Cardiac septum (tissue), 1 donor: ENCODE measurements at places on chromosomes 4 and X. TPM values are rescaled to one million over a fixed set of nuclear protein-coding genes. Genes with fewer than 3 reads are reported as not detected.

DNA sequence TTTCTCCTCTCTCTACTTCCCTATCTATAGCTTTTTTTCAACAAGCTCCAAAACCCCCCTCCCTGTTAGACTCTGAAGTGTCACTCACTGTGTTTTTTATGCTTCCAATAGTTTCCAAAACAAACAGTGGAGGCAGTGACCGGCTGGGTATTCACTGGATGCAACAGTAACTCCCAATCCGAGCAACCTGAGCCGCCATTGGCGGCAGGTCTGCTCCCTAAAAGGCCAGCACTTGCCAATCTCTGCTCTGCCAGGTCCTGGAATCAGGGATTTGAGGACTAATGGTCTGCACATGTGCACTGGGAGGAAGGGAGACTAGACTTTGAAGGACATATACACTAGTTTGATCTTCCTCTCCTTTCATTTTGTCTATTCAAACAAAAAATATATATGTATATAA lies 7.1 kb downstream of the TBX22 start:
- no peak for DNase-seq

DNA sequence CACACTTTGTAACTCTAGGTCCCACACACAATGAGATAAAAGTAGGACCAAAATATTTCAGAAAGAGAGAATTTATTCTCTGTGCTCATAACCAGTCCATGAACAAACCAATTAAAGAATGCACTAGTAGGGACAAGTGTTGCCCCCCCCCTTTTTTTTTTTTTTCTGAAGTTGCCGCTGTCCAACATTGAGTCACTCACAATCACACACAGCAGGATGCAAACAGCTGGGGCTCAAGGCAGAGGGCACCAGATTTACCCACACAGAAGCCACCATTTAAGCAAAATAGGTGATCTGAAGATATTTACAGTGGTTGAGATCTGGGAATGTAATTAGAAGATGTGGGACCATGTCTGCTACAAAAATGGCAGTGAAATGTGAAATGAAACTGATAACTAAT lies 850.9 kb upstream of the SLIT2 start:
- no peak for DNase-seq

DNA sequence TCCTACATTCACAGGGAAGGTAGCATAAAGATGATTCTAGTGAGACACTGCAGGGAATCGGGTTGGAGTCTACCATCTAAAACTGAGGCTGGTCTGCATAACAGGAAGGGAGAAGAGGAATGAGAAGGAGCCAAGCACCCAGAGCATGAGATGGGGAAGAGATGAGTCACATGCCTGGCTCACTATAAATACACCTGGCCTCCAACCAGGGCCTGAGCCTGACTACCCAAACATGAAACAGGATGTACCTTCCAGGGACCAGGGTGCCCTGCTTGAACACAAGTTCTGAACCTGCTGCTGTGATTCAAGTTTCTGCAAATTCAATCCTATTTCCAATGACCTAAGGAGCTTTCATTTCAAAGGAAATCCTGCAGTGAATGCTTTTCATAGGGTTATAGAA lies 24.9 kb downstream of the CD99L2 start:
- DNase-seq: no peak

The PDHA2 gene
- not detected for total RNA-seq

- no peak for DNase-seq
These were observed 40.0 kb upstream of the CASK start for GRCh38 chrX:41963348-41963747.

GRCh38 chr4:24780936-24781495 lies 14.4 kb upstream of the SOD3 start:
- no peak for DNase-seq

DNA sequence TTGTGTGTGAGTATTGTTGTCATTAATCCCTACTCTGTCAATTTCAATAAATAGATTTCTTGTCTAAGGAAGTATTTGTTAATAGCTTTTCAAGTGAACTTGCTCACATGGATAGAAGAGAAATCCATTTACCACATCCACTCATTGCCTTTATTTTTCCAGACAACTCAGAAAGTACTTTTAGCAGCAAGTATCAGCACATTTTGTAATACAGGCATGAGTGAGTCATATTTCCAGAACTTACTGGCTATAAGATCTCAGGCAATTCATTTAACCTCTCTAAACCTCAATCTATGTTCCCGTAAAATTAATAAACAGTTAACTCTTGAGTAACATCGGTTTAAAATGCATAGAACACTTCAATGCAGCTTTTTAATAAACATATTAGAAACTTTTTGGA lies 317.9 kb upstream of the PCDH7 start:
- DNase-seq: no peak

- DNase-seq: no peak
These were observed 18.7 kb upstream of the MAN2B2 start for GRCh38 chr4:6556263-6556662.

DNA sequence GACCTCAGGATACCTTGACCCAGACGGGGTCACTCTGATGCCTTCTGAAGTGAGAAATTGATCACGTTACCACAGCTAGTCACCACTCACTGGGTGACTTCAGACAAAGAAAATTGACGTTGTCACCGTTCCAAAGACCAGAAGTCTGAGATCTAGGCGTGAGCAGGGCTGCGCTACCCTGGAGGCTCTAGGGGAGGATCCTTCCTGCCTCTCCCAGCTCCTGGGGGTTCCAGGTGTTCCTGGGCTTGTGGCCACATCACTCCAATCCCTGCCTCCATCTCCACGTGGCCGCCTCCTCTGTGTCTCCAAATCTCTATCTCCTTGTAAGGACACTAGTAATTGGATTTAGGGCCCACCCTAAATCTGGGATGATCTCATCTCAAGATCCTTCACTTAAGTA lies 48.9 kb upstream of the CD99 start:
- no peak for DNase-seq

DNA sequence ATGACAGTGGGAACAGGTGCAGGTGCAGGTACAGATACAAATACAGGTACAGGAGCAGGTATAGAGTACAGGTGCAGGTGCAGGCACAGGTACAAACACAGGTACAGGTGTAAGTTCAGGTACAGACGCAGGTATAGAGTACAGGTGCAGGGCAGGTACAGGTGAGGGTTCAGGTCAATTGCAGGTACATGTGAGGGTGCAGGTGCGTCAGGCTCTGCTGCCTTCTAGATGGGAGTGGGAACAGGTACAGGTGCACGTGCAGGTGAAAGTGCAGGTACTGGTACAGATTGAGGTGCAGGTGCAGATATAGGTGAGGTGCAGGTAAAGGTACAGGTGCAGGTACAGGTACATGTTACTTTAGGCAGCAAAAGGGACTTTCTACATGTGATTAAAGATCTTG lies 85.7 kb downstream of the CRLF2 start:
- DNase-seq: no peak

- no peak for DNase-seq
These were observed 44.8 kb downstream of the RPS6KA3 start for GRCh38 chrX:20221902-20222301.

GRCh38 chrX:96835660-96836289 lies 47.9 kb upstream of the RPA4 start:
- DNase-seq: no peak

DNA sequence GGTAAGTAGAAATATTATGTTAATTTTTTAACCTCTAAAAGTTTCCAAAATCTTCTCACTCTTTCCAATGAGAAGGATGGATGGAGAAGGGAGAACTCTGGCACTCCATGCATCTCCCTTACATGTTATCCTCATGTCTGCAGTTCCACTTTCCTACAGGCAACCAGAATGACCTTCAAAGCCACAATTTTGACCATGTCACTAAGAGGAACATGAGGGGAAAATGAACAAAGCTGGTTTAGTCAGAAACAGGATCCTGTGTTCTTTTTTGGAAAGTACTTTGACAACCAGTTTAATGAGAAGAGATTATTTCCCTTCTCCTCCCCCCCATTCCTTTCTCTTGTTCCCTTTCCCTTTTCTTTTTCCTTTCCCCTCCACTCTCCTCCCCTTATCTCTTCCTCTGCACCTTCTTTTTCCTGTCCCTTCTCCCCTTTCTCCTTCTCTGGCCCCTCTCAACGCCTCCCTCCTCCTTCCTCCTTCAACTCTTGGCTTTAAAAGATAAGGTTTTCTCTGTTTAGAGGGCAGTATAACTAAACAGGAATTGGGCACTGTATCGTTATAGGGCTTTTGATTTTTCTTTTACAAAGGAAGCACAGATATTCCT lies 42.5 kb downstream of the DTHD1 start:
- DNase-seq: no peak

DNA sequence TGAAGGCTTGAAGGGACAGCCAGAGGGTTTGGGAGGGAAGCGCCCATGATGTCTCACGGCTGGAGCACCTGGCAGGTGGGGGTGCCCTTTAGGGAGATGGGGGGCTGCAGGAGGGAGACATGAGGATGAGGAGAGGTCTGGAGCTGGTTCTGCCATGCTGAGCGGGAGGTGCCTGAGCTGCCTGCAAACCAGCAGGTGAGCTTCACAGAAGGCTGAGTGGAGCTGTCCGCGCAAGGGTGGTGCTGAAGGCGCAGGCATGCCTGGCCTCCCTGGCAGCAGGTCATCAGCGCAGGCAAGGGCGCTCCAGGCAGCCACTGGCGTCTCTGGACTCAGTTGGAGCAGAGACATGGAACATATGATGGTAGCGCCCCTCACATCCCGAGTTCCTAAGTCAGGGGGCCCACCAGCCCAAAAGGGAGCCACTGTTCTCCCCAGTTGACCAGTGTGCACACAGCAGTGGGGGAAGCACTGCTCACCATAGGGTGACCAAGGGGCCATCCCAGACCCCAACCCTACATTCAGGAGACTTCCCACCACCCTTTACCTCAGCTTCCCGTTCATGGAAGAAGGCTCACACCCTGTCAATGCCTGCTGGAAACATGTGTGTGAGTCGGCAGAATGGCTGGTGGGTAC lies 25.8 kb downstream of the ADRA2C start:
- DNase-seq: no peak

The HSFX4 gene
- total RNA-seq: 0.30 TPM

DNA sequence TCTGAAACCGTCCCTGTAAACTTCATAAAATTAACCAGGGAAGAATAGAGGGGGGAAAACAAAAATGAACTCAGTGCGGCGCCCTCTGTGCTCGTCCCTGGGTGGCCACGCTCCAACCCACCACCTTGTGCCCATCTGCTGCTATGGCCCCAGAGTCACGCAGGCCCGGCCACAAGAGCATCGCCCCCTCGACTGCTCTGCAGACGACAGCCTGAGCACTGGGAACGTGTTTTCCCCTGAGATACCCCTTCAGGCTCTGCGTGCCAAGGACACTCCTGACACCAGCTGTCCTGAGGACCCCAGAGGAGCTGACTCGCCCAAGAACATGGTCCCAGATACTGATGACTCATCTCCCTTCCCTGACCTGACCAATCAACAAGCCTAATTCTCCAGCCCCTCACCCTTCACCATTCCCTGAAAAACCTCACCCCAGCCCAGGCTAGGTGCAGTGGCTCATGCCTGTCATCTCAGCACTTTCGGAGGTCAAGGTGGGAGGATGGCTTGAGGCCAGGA lies 64.1 kb upstream of the GPR78 start:
- DNase-seq: no peak

DNA sequence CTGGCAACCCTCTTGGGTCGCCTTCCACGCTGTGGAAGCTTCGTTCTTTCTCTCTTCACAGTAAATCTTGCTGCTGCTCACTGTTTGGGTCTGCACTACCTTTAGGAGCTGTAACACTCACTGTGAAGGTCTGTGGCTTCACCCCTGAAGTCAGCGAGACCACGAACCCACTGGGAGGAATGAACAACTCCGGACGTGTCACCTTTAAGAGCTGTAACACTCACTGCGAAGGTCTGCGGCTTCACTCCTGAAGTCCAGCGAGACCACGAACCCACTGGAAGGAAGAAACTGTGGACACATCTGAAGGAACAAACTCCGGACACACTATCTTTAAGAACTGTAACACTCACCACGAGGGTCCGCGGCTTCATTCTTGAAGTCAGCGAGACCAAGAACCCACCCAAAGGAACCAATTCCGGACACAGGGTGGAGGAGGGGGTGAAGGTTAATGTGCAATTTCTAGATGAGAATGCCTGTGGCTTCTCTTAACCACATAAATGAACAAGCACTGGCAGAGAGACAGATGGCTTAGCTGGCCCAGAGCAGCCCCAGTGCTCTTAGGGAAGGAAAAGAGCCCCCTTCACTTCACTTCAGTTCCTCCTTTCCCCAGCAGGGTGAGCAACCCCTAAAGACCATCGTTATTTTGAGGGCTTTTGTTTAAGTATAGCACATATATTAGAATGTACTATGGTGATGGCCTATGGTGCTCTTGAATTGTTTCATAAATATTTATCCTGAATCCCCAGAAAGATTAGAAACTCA lies 73.0 kb downstream of the LUZP4 start:
- no peak for DNase-seq

DNA sequence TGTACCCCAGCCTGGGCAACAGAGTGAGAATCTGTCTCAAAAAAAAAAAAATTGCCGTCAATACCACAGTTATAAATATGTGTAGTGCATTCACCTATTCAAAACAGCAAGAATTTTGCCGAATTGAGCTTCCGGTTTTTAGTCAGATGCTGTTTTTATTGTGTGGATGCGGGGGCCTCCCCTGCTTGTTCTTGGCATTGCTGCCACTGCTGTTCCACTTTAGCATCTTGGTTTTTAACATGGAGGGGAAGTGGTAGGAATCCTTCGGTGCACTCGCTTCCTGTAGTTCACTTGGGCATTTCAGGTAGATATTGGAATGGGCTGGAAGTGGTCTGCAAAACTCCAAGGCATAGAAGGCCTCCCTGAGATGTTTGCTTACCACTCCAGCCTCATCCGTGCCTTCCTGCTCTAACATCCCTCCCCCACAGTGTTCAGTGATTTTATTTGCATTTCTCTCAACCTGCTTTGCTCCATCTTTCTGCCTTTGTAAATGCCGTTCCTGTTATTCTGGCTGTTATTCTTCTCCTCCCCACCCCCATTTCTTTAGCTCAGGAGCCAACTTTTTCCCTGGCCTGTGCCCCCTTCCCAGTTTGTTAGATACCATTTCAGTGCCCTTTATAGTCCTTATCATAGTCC lies 25.5 kb downstream of the MOB1B start:
- no peak for DNase-seq

GRCh38 chr4:51842554-51843308 lies at the start of gene DCUN1D4:
Gene DCUN1D4 (plus strand): TSS chr4:51843153. CDS start chr4:51843243, 90 bp downstream.
- DNase-seq: peak; percentile 100
